ENCODE measurements at places on chromosomes 11 and 22.
A peak's percentile ranks its signal among the peaks of the same experiment; 100 is the strongest.

DNA sequence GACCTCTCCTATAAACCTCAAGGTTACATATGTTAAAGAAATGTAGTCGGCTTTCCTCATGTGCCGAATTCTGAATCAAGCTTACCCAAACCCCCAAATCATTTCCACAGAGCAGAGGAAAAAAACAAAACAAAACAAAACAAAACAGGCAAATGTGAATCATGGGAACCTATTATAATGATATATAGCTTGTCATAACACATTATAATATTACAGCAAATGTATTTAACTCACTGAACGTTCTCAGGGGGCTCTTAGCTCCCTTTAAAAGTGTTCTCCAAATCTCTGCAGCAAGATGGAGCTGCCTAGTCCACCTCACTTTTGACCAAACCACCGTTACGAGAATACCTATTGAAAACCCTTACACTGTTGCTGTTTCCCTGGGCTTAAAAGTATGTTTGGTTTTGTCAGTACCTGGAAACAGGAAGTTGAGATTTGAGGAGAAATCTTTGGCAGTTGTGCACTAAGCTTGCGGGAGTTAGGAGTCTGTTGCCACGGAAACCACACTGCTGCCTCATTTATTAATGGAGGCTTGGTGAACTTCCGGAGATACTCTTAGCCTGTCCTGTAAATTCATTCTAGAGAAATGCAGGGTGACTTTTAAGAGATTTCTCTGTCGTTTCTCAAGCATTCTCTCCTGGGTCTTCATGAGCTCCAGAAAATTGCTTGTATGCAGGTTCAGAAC is 167.0 kb upstream of the RASSF10 start:
- DNase-seq: no peak

- no peak for DNase-seq
Measured at GRCh38 chr11:76747153-76747914, 35.8 kb upstream of the TSKU start.

GRCh38 chr22:31139866-31140716 is at the start of gene PLA2G3:
Gene PLA2G3 (minus strand): TSS chr22:31140508. CDS start chr22:31140354, 154 bp downstream.
- no peak for DNase-seq

GRCh38 chr11:100965346-100965745 is 164.3 kb downstream of the PGR start:
- DNase-seq: no peak

- DNase-seq: no peak
Measured at GRCh38 chr11:2509481-2510001, 64.7 kb downstream of the KCNQ1 start.

GRCh38 chr11:78312712-78313111 is 104.9 kb downstream of the GAB2 start:
- DNase-seq: no peak

DNA sequence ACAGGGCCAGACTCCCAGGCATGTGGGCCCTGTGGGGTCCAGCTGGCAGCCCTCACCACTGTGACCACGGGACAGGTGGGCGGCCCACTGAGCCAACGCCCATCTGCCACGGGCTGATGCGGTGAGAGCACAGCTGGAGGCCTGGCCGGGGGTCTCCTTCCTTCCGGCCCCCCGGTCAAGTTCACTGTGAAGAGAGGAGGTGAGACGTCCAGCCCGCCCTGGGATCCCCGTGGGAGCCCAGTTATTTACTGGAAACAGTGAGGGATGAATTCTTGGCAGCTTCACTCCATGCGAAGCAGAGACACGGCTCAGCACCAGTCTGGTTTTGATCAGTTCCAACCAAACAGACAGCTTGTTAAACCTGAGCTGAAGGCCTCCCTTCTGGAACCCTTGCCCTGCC is 38.7 kb downstream of the WNT11 start:
- no peak for DNase-seq

GRCh38 chr22:39991159-39991860 is 3.4 kb upstream of the FAM83F start:
- no peak for DNase-seq

GRCh38 chr11:77065878-77066228 is 918 bp upstream of the CAPN5 start:
- no peak for DNase-seq

DNA sequence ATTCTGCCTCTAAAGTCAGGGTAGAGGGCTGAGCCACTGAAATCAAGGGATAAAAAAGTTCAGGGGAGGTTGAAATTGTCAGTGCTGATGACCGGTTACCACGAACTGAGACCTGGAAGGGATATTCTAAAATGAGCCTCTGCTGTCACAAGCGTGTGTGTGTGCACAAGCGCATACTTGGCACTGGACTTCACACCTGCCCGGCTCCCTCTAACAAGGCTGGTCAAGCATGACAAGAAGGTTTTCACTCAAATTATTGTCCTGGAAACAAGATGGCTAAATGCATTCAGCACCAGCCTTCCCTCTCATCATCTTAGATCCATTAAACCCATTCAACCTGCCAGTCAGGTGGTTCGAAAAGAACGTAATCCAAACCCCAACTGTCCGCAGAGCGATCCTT is 54.8 kb upstream of the CECR2 start:
- DNase-seq: no peak

DNA sequence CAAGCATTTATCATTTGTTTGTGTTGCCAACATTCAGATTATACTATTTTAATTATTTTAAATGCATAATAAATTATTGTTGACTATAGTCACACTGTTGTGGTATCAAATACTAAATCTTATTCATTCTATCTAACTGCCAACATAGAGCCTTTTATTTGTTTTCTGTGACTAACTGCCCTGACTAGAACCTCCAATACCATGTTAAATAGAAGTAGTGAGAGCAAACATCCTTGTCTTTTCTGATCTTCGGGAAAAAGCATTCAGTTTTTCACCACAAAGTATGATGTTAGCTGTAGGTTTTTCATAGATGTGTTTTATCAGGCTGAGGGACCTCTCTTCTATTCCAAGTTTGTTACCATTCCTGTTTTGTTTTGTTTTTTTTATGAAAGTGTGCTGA is 15.2 kb downstream of the TRIM34 start:
- no peak for DNase-seq

DNA sequence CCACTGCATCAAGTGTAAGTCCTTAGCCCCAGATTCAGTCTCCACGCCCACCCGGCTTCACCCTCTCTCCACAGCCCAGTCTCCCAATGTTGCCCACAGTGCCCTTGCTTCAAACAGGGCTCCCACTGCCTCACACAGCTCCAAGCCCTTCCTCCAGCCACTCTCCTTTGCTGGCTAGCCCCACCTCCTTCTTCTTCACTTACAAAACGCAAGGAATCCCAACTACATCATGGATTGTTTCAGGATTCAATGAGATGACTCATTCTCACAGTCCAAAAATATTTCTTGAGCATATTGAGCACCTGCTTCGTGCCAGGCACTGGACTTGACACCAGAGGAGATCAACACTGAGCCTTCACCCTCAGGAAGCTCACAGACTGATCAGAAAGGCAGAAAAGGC is 533.5 kb downstream of the BUD13 start:
- no peak for DNase-seq

DNA sequence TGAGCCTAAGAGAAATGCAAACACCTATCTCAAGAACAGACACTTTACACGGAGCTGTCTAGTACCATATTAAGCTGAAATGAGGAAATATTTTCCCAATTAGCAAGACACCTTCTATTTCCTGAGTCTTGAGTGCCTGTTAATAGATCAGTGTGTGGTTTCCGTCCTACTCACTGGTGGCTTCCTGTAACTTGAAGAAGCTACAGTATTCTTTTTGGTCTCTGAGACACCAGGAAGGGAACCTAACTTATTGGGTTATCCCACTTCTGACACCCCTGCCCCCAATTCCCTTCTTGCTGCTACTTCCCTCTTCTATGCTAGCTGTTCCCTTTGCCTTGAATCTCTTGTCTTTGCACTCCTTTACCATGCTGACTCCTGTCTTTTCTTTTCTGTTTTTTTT is 92.7 kb downstream of the FDX1 start:
- no peak for DNase-seq

- no peak for DNase-seq
Measured at GRCh38 chr22:28538922-28539321, 140.7 kb downstream of the TTC28 start.

- no peak for DNase-seq
Measured at GRCh38 chr11:283405-284104, 5.3 kb downstream of the NLRP6 start.

DNA sequence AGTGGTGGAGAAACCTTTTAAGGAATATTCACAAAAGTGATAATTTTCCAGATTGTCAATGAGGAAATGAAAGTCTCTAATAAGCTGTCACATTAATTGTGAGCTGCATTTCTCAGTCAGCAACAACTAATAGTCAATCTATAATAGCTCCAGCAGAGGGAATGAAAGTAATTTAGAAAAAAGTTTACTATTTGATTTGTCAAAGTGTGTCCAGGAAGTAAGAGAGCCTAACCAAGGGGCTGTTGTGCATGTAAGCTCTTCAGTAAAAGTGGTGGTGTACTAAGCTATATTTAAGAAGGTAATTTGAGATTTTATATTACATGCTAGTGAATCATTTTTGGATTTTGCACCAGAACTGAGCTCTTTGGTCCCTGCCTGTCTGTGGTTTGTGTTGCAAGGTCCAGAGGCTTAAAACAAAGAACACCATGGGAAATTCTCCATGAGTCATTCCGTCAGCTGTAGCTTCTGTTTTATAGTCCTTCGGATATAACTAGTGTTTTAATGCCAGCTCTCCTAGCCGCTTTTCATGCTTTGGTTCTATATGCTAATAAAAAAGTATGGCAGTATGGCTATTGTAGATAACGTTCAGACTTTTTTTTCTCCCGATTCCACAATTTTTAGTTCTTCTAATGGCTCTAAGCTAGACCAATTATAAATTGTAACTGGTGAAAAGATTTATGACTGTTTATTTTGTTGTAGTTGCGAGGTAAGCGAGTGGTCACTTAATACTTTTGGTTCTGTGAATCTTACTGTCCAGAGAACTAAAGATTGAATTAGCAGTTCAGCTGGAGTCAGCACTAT is 64.6 kb downstream of the ARHGEF12 start:
- no peak for DNase-seq

DNA sequence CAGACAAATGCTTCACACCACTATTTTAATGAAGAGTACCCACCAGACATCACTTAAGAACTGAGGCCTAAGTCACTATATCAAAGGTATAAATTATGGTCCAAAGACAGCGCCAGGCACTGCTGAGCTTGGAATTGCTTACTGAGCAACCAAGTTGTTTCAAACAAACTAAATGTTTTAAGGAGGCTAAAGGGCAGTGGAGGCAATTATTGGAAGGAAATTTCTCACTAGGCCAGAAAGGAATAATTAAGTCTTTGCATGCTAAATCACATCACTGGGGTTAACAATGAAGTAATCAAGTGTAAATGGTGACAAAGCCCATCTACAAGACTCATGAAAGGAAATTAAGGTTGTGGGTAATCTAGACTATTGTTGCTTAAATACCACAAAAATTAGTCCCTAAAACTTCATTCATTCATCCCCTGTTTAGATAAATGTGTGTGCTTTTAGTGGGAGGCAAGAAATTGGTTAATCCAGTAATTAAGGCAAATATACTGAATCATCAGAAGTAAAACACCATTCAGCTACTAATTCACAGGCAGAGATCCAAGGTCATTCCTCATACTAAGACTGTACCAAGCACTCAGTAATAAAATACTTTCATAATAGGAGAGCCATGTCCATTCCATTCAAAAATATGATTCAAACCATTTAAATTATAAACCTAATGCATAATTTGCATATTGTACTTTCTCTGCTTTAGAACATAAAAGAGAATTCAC is 21.2 kb downstream of the LGR4 start:
- no peak for DNase-seq

DNA sequence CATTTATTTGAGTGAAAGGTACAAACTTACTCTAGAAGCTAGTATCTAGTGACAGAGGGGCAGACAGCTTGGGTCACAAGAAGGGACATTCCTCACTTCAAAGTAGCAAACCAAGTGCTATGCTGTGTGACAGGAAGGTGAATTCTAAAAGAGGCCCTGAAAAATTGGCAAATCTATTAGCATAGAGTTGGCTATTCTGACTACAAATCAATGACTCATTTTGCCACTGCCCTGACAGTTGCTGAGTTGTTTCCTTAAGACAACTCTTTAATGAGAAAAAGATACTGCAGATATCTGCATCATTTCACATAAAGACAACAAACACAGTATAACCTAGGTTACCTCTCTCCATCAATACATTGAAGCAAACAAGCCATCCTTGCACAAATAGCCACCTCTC is 524.0 kb upstream of the LRRC4C start:
- DNase-seq: no peak

DNA sequence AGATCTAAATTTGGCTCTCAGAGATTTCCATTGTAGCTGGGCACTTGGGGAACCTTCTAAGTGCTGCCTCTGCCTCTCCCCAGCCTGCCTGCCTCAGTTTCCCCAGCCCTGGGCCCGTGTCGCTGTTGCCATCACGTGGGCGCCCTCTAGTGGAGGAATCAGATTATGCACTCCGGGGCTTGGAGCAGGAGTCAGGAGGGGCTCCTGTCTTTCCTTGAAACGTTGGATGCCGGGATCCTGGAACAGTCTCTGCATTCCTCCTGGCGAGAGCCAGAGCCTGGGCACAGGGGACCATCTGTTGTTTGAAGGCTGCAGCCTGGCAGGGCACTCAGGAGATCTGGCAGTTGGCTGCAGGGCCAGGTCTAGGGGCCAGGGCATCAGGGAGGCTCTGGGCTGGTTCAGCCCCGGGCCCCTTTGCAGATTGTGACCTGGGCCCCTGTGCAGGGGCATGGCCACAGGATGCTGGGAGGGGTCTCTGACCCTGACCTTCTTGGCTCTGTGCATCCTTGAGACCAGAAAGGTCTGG is 71.6 kb downstream of the LRP5 start:
- DNase-seq: peak; percentile 41

DNA sequence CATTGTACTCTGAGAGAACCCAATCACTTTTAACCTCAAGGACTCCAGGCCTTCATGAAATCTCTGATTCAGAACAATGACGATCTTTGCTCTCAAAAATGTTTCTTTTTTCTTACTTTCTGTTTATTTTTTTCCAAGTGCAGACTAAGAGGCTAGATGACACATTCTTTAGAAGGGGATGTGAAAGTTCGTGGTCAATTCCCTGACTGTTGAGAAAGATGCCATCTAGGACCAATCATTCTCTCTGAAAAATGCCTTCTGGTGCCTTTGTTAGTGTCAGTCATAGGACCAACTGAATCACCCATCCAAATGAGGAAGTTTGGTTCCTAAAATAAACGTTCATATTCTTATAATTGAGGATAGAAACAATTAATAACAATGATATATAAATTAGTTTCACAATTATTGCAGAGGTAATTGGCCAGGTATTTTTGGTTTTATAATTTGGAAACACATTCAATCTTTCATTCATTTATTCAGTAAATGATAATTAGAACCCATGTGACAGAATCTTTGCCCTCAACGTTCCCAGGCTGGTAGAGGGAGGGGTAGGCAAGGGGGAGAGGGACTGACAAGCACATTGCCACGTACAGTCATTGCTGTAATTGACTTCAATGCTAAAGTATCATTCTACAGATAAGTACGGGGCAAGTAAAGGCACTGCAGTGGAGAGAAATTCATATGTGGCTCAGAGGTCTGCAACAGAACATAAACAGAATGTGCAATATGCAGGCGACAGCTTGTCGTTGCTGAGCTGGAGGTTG is 333.4 kb upstream of the MPPED2 start:
- DNase-seq: no peak

- no peak for DNase-seq
Measured at GRCh38 chr11:36073411-36074203, 129.7 kb downstream of the LDLRAD3 start.

- no peak for DNase-seq
Measured at GRCh38 chr22:22092974-22093373, 110.4 kb upstream of the TOP3B start.
